ENCODE measurements at places on chromosomes 2 and 18.

GRCh38 chr2:16013359-16013911 lies 73.1 kb downstream of the MYCN start:
- DNase-seq, result no peak

DNA sequence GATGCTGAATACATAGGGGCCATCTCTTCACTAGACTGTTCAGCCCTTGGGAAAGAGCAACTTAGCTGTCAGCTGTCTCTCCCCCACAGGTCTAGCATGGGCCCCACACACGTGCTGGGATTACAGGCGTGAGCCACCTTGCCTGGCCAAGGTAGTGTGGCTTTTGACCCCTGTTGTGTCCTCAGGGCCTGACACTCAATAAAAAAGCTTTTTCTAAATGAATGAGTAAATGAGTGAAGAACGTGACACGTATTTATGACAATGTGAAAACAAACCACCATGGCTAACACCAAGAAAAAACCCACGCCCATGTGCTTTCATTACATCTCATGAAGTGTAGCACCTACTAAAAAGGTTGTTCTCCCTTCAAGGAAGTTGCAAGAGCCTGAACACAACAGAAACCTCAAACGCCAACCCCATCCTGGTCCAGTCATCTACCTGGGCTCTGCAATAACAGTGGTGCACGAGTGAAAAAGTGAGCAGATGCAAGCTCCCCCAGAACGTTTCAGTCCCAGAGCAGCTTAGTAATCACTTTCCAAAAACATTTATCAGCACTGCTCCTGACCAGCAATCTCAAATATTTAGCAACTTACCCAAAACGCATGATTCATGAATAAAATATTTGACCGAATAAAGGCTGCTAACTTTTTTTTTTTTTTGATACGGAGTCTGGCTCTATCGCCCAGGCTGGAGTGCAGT lies 3.4 kb downstream of the WDFY1 start:
- no peak for DNase-seq

- DNase-seq, result no peak
Measured at GRCh38 chr2:143026411-143027054, 102.7 kb upstream of the ARHGAP15 start.

DNA sequence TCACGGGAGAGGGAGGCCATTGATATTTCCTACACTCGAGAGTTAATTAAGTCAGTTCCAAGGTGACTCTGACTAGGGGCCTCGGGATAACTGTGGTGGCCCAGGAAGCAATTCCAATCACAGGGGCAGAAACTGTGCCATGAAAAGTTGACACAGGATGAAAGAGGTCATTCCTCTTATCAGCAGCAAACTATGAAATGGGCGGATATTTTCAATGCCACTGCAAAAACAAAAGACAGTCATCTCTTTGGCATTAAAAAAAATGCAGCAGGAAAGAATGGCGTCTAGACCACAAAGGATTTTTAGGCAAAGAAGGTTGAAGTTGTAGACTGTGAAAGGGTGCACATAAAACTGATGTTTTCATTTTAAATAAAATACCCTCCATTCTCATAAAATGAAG lies 50.0 kb downstream of the TGIF1 start:
- DNase-seq, result no peak

DNA sequence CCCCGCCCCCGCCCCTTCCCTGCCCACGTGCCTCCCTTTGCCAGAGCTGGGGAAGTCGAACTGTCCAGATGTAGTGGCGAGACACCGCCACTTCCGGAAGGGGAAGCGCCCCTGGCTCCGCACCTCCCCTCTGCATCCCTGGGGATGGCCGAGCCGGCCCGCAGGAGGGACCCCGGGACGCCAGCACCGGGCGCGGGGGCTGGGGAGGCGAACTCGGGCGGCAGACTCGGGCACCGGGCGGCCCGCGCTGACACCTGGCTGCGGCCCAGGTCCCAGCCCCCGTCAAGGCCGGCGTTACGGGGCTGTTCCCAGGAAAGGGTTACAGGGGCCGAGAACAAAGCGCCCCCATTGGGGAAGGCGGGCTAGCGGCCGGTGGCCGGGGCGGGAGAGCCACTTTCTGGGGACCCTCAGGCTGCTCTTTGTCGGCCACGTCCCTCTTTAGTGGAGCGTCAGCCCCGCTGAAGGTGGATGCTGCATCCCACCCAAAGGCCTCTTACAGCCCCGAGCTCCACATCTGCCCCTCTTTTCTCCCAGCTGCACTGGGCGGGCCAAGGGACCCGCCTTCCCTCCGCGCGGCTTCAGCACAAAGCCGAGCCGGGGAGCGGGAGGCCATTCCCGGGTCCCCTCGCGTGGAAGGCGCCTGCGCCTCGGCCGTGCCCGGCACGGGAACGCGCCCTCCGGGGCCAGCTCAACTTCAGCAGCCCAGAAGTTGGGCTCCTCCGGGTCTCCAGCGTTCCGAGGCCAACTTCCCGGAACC lies 1.3 kb downstream of the SDC1 start:
- no peak for DNase-seq

DNA sequence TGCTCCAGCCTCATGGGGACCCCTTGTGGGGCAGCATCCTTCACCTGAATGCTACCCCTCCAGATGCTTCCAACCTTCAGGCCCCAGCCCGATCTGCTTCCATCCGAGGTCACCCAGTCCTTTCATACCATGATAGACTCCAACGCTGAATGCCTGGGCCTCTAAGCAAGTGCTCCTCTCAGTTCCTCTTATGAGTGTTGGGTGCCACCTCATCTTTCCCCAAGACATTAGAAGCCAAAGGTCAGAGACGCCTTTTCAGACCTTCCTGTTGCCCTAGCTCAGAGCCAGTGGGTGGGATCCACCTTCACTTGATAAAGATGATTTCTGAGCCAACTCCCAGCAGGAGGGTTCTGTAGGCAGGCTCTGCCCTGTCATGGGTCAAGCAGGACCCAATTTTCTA lies 174.5 kb upstream of the MGAT5 start:
- DNase-seq, result no peak

GRCh38 chr2:229575569-229576315 lies 138.6 kb downstream of the DNER start:
- no peak for DNase-seq

Data from NCI-H1436 treated with DMSO at 0.1 percent for 48 hours (cell line).